Dermis microvascular lymphatic vessel endothelial cell (primary cell): ENCODE measurements at places on chromosomes 7 and 10. TPM values are rescaled to one million over a fixed set of nuclear protein-coding genes. Genes with fewer than 3 reads are reported as not detected.

The KCND2 gene
- 0.13 and 0.38 TPM in 2 replicates for total RNA-seq

The CPN1 gene
- total RNA-seq, result not detected in 2 replicates

The NKX1-2 gene
- total RNA-seq, result not detected in 2 replicates

The SPDYE1 gene
- total RNA-seq, result not detected in 2 replicates

The TUBAL3 gene
- not detected in 2 replicates for total RNA-seq

The NKX2-3 gene
- total RNA-seq, result not detected in 2 replicates

The HTR7 gene
- under 0.01 and 0.13 TPM in 2 replicates for total RNA-seq

The PKD2L1 gene
- total RNA-seq, result not detected in 2 replicates

DNA sequence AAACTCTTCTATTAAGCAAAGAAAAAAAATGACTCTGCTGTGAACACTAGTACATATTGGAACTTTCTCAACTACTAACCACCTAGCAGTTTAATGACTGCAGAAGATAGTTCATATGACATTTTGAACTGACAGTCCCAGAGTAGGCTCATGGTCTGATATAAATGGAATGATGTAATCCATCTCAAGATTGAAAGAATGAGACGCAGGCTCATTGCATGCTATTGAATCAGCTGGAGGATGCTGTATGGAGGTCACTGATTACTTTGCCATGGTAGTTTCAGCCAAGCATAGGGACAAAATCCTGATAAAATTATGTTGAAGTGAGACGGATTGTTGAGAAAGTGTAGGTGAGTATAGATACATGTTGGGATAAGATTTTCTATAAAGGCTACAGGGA is 217.6 kb upstream of the SEMA3E start:
- DNase-seq, result no peak

- no peak for DNase-seq
These were observed 88.2 kb downstream of the CD36 start for GRCh38 chr7:80726666-80727065.

DNA sequence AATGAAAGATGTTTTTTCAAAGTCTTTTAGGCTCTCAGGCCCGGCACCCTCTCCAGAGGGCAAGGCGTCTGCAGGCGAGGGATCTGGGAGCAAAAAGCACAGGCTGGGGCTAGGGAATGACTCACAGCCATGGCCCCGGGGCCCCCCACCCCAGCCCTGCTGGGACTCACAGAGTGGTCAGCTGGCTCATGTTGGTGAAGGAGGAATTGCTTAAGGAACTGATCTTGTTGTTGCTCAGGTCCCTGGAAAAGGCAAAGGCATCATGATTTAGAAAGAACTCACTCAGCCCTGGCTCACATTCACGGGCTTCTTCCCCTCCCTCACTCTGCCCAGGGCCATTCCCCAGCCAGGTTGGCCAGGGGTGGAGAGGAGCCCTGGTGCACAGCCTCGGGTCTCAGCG is 151.5 kb downstream of the SLIT1 start:
- DNase-seq, result no peak

- DNase-seq, result no peak
These were observed 38.3 kb downstream of the FRMPD2 start for GRCh38 chr10:48236199-48236621.

- DNase-seq, result no peak
These were observed 1331.6 kb upstream of the SORCS1 start for GRCh38 chr10:108496106-108496505.

- no peak for DNase-seq
These were observed 19.5 kb upstream of the HSPA12A start for GRCh38 chr10:116761883-116762282.

GRCh38 chr7:157684157-157684908 is 347.5 kb downstream of the DNAJB6 start:
- DNase-seq, result no peak

DNA sequence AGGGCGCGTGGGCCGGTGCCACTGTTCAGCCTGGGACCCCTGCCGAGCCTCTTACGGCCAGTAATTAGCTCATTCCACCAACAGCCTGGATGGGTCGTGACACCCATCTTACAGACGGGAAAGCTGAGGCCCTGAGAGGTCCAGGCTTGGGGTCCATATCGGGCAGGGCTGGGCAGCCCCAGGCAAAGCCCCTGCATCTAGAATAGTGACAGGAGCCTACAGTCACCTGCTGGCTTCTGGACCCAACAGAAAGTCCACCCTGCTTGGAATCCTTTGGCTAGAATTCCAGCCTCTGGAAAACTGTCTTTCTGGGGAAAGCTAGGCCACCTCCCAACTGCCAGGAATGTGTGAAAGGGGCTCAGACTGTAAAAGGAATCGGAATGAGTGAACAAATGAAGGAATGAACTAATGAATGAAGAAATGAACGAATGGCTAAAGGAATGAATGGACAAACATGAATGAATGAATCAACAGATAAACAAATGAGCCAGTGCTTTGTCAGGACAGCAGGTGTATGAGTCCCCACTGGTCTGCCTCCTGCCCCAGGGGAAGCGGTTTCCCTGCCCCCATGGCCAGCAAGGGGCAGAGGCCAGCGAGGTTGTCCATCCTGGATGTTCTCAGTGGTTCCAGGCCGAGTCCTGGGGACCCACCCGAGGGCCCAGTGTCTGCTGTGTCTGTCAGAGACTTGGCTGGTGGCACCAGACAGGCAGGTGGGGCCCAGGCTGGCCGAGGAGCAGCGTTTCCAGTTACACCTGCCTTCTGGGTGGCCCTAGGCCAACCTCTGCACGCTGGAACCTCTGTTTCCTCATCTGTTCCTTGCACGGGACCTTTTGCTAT is 24.1 kb upstream of the PDGFA start:
- no peak for DNase-seq

DNA sequence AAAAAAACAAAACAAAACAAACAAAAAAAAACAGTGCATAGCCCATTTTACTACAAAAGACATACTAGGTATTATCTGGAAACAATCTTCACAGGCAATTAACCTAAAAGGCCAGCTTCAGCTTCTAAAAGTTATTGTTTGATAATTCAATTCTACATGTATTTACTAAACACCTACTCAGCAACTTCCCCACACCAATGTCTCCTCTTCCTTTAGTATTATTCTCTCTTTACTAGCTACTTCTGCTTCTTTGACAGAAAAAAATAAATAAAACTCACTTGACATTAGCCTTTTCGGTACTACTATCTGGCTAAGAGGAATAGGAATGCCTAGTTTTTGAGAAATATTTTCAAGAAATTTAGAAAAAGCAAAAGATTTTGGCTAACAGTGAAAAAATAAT is 2.8 kb downstream of the TM9SF3 start:
- no peak for DNase-seq

DNA sequence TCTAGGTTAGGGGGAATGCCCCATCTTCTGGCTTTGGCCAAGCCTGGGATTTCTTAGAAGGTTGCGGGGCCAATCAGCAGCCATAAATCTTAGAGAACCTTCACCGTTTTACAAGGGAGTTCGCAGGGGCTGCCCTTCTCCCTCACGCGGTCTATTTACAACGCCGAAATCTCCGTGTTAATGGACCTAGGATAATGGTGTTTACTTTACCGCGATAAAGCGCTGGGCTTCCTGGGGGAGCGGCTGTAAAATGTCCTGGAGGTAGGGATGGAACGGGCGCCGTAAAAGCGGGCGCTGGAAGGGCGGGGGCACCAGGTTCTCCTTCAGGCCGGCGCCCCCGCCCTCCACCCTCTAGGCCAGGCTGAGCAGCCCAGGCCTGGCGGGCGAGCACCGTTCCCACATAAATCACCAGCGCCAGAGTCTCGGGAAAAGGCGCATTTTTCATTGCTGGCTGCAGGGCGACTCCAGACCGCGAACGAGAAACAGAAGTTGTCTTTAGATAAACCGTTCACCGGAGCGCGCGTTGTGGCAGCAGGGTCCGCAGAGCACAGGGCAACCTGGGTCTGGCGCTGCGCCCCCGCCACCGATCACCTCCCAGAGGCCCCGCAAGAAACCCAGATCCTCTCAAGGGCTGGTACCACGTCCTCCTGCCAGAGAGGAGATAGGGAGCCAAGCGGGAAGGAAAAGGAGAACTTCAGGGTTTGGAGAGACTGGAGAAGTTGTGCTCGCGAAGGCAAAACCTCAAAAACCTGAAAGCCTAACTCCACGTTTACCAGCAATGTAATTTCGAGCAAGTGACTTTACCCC is 12.5 kb upstream of the NKX2-3 start:
- no peak for DNase-seq

DNA sequence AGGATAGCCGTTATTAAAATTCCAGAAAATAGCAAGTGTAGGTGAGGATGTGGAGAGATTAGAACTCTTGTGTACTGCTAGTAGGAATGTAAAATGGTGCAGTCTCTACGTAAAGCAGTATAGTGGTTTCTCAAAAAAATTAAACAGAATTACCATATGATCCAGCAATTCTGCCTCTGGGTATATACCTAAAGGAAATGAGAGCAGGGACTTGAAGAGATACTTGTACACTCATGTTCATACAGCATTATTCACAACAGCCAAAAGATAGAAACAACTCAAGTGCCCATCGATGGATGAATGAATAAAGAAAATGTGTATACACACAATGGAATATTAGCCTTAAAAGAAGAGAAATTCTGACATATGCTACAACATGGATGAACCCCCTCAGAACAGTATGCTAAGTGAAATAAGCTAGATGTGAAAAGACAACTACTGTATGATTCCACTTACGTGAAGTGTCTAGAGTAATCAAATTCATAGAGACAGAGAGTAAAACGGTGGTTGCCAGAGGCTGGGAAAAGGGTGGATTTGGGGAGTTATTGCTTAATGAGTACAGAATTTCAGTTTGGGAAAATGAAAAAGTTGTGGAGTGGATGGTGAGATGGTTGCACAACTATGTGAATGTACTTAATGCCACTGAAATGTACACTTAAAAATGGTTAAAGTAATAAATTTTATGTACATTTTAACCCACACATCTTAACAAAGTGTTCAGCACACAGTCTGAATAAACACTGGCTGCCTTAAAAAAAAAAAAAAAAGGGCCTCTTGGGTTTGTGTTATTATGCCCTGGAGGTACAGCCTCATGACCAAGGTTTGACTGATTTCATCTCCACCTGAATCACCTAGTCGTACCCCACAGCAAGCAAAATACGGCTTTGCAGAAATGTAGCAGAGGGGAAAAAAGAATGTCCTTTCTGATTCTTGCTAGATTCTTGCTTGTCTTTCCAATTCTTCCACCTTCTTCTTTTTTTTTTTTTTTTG is 26.2 kb downstream of the BUB3 start:
- no peak for DNase-seq

- DNase-seq, result no peak
These were observed 130.0 kb downstream of the ICA1 start for GRCh38 chr7:8131694-8132605.

- DNase-seq, result no peak
These were observed 4.4 kb downstream of the CALML3 start for GRCh38 chr10:5528989-5529701.

DNA sequence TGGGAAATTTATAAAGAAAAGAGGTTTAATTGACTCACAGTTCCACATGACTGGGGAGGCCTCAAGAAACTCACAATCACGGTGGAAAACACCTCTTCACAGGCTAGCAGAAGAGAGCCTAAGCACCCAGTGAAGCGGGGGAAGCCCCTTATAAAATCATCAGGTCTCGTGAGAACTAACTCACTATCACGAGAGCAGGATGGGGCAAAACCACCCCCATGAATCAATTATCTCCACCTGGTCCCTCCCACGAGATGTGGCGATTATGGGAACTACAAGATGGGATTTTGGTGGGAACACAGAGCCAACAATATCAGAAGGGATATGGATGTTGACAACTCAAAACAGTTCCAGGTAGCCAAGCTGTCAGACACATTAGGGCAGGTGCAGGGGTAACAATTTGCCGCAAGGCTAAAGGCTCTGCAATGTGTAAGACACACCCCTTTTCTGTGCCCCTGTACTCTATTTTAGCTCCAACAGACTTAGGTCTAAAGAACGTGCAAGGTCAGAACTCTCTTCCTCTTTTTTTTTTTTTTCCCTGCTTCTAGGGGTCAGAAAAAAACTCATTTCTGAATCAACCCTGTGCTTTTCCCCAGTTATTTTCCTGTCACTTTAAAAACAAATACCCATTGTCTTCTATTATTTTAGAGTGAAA is 30.7 kb upstream of the RBM20 start:
- DNase-seq, result no peak

GRCh38 chr7:33233659-33234058 is 104.3 kb downstream of the BBS9 start:
- peak; percentile 21 for DNase-seq

DNA sequence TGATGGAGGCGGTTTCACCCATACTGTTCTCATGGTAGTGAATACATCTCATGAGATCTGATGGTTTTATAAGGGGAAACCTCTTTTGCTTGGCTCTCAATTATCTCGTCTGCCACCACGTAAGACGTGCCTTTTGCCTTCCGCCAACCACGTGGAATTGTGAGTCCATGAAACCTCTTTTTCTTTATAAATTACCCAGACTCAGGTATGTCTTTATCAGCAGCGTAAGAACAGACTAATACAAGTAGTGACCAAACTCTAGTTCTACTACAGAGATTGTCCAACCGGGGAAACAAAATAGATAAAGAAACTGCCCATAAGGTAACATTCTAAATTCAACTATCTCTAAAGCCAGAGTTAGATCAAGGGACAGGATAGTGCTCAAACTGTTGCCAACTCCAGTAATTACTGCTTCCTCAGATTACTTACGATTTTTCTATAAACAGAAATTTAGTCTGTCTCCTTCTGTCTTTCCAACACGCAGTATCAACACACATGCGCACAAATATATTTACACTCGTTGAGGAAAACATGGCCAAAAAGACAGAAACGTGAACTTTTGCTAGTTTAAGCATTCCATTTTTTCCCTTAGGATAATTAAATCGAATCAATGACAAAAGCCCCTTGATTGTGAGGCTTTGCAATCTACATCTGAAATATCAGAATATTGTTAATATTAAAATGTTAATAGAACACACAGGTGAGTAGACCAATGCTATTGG is 36.9 kb downstream of the CREB3L2 start:
- DNase-seq, result no peak

GRCh38 chr10:6299234-6299633 is 96.5 kb downstream of the PFKFB3 start:
- no peak for DNase-seq

- DNase-seq, result no peak
These were observed 187.1 kb downstream of the FAM107B start for GRCh38 chr10:14587540-14588083.

- no peak for DNase-seq
These were observed 482.0 kb upstream of the PCDH15 start for GRCh38 chr10:55283031-55283430.

- DNase-seq, result no peak
These were observed 1120.6 kb downstream of the SORCS3 start for GRCh38 chr10:105761576-105762260.
